ENCODE measurements at places on chromosomes 12 and 14. TPM values are rescaled to one million over a fixed set of nuclear protein-coding genes. Genes with fewer than 3 reads are reported as not detected.

CCDC85C gene
- 42.3 TPM for total RNA-seq

TAS2R42 gene
- not detected for total RNA-seq

SPX gene
- 0.76 TPM for total RNA-seq

PRKD1 gene
- total RNA-seq: not detected

C12orf56 gene
- total RNA-seq: not detected

EMP1 gene
- 110 TPM for total RNA-seq

BIN2 gene
- 0.22 TPM for total RNA-seq

GDF11 gene
- 5.3 TPM for total RNA-seq

SLC35F4 gene
- not detected for total RNA-seq

CARMIL3 gene
- total RNA-seq: 0.71 TPM

CCDC197 gene
- not detected for total RNA-seq

OR11G2 gene
- total RNA-seq: not detected

CCDC59 gene
- total RNA-seq: 76.6 TPM

COX8C gene
- not detected for total RNA-seq

SLC25A3 gene
- total RNA-seq: 927 TPM

TEAD4 gene
- 43.2 TPM for total RNA-seq

CCDC198 gene
- not detected for total RNA-seq

TAS2R9 gene
- not detected for total RNA-seq

ASCL1 gene
- total RNA-seq: not detected

NGB gene
- not detected for total RNA-seq

CCDC38 gene
- total RNA-seq: 0.27 TPM

GPR84 gene
- not detected for total RNA-seq

All from HCT116 (cell line).